ENCODE measurements at places on chromosomes 5 and 9.

DNA sequence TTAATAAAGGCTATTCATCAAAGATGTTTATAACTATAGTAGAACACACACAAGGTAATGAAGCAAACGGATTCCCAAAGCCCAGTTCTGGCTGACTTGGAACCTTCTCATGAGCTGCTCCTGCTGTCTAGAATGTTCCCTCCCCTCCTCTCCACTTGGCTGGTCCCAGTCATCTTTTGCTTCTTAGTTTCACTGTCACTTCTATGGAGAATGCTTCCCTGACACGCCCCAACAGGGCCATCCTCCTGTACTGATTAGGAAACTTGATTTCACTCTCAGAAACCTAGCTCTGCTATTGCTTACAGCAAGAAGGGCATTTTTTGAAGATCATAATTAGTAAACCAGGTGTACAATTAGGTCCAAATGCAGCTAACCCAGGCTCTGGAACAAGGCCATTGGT, 3.2 kb upstream of the RAPGEF1 start:
- DNase-seq: no peak

DNA sequence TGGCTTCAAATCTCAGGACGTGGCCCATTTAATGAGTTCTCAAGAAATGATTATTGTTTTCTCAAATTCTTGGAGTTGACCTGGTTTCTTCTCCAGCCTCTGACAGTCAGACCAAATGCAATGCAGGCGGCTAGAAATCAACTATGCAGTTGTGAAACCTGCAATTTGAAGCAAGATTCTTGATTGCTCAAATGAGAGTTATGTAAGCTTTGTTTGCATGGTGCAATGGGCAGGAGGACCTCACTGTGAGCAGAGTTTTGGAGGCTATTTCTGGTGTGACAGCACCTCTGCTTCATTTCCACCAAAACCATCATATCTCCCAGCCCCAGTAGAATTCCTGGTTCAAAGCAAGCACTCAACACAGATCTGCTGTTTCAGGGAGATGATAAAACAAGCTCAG, 500.0 kb upstream of the KLF4 start:
- no peak for DNase-seq

- no peak for DNase-seq
These were observed 398.0 kb downstream of the ADGRV1 start for GRCh38 chr5:90956511-90957097.

- no peak for DNase-seq
These were observed 301.7 kb downstream of the MARCHF11 start for GRCh38 chr5:15877914-15878313.

GRCh38 chr5:181052672-181053487, 12.8 kb downstream of the BTNL9 start:
- no peak for DNase-seq

DNA sequence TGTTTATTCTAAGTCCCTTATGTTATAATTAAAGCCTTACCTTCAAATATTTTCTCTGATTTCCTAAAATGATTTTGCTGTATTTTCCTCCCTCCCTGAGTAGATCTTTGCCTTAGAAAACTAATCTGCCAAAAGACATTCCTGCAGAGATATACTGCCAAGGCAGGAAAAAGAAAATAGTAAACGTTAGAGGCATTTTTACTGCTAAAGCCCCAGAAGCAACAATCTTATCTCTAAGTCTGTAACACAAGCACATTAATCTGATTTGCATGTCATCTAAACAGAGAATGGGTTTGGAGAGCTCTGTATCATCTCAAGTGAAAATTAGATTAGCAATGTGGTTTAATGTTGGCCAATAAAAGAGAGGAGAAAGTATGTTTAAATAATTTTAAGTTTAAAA, 847.7 kb downstream of the MAT2B start:
- DNase-seq: no peak

- DNase-seq: no peak
These were observed 173.5 kb downstream of the SLC12A2 start for GRCh38 chr5:128257076-128257475.

GRCh38 chr9:71210326-71210725, 88.9 kb upstream of the TRPM3 start:
- DNase-seq: no peak
